NCI-H1930 (cell line): ENCODE measurements at places on chromosomes 5 and 9.

DNA sequence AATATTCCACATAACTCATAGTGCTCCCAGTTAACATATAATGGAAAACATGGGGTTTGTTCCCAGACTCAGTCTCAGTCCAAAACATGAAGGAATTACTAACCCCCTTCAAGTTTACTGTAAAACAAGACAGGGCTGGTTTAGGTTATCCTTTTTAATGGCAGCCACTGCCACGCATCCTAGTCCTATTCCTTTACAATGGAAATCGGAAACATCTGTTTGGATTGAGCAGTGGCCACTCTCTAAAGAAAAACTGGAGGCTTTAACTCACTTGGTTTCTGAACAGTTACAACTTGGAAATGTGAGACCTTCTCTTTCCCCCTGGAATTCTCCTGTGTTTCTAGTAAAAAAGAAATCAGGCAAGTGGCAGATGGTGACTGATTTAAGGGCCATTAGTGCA is 609.9 kb upstream of the ACO1 start:
- no peak for DNase-seq

DNA sequence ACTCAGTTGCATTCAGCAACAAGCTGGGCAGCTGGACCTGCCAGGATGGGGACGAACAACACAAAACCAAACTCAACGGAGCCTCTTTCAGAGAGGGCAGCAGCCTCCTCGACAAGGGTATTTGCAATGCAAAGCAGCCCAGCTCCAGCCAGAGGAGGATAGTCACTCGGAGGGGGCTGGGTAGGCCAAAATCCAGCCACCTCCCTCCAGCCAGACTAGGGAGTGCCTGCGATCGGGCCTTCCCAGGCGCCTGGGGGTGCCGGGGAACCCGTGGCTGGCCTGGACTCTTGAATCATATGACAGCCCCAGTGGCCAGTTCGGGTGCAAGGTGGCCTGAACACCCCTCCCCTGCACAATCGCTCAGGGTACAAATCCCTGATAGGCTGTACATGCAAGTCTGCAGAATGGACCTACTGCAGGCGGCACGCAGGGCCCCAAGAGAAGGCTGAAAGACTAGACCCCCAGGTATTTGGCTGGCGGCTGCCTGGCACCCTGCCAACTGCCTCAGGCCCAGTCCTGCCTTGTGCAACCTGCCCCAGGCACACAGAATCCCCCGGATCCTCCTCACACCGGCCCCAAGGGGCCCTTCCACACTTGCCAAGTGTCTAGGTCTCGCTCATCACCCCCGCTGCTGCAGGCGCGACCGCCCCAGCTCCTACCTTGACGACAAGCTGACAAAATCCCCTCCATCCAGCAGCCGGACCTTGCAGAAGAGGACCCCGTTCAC is 1.3 kb downstream of the EEIG1 start:
- no peak for DNase-seq

- DNase-seq = no peak
Measured at GRCh38 chr5:63055421-63055820, 476.8 kb downstream of the LRRC70 start.

GRCh38 chr5:149837680-149838269 is 106.8 kb downstream of the PDE6A start:
- peak; percentile 1 for DNase-seq

DNA sequence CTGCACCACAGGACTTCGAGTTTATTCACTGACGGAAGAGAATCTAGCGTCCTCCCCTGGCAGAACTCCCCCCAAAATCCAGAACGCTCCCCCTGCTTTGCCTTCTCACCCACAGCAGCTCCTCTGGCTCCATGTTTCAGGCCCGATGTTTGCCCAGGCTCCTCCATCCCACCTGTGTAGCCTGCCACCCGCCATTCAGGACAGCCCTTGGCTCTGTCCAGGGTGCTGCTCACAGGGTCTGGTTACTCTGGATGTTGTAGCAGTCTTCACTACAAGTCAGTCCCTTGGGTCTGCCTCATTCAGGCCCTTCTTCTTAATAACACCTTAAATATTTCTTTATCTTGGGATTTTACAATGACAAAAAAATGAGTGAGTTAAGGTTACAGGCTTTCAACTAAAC is 41.3 kb upstream of the SV2C start:
- no peak for DNase-seq

DNA sequence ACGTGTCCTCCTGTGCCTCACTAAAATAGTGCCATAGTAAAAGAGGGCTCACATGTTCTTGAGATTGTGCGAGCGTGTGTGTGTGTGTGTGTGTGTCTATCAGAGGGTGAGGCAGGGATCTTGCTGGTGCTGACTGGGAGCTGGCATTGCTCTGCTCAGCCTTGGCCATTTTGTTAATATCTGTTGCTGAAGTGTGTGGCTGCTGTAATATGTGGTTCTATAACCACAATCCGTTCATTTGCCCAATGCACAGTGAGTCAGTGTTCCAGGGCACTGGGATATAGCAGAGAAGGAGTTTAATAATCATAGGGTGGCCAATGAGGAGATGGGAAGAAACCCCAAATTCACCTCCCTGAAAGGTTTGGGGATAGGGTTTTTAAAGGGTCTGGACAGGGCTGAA is 61.3 kb downstream of the RASGRF2 start:
- DNase-seq = no peak

- DNase-seq = no peak
Measured at GRCh38 chr5:115330830-115331229, 34.4 kb upstream of the CCDC112 start.

- peak; percentile 65 for DNase-seq
Measured at GRCh38 chr5:32504989-32505596, 60.6 kb upstream of the ZFR start.

- DNase-seq = no peak
Measured at GRCh38 chr5:138661291-138661960, 86.2 kb upstream of the HSPA9 start.

DNA sequence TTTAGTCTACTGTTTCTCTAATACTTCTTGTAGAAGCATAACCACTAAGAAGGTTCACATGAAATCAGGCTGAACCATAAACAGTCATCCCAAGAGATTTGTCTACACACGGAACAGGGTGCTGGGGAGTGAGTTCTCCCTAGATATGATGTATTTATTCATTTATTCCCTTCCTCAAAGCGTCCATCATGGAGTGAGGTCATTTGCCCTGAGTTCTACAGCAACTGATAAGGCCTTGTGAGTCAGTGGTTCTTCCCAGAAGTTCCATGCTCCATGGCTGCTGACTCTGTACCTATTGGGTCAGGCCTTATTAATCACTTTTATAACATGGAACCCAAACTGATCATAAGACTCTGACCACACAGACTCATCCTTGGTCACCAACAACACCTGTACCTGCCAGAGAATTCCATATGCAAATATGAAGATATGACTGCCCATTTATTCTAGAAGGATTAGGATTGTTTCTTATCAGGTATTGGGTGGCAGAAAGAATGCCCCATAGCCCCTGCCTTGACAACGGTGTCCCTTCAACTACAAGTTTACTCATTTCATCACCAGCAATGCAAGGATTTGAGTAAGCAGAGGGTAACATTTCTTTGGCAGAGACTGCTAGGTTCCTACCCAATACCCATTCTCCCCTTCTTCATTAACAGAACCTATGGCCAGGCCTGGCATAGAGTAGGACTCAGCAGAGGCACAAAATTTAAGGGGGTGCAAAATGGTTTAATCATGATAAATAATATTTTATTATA is 118.1 kb downstream of the LHFPL2 start:
- no peak for DNase-seq

- DNase-seq = no peak
Measured at GRCh38 chr5:150119421-150120061, 33.2 kb upstream of the CSF1R start.

- DNase-seq = no peak
Measured at GRCh38 chr5:43021151-43021550, 19.0 kb downstream of the ANXA2R start.

- DNase-seq = no peak
Measured at GRCh38 chr5:131959136-131959535, 13.7 kb upstream of the MEIKIN start.

- DNase-seq = no peak
Measured at GRCh38 chr5:42518595-42519221, 95.5 kb downstream of the GHR start.

- DNase-seq = no peak
Measured at GRCh38 chr5:154583671-154584177, 105.7 kb upstream of the HAND1 start.

DNA sequence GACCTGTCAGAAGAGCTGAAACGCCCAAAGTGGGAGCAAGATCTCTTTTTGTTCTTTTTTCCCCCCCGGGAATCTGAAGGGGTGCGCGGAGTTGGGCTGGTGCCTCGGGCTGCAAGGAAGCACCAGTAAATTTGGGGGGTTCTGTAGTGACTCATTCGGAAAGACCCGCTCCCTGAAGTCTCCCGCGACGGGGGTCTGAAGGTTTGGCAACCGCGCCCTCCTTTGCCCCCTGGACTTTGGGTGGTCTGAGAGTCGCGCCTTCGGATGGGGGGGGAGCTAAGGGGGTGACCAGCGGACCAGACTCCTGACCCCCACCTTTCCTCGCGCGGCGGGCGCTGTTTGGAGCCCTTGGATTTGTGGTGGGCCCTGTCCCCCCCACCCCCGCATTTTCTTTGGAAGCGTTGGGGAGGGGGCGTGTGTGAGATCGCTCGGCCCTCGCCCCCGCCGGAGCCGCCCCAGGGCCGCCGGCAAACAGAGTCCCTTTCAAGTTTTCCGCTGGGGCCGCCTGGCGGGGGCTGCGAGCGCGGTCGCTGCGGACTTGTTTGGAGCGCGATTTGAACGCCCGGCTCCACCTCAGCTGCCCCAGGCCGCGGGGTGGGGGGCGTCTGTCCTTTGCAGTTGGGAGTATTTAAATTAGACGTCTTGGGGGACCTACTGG is 2.0 kb downstream of the CXXC5 start:
- no peak for DNase-seq

DNA sequence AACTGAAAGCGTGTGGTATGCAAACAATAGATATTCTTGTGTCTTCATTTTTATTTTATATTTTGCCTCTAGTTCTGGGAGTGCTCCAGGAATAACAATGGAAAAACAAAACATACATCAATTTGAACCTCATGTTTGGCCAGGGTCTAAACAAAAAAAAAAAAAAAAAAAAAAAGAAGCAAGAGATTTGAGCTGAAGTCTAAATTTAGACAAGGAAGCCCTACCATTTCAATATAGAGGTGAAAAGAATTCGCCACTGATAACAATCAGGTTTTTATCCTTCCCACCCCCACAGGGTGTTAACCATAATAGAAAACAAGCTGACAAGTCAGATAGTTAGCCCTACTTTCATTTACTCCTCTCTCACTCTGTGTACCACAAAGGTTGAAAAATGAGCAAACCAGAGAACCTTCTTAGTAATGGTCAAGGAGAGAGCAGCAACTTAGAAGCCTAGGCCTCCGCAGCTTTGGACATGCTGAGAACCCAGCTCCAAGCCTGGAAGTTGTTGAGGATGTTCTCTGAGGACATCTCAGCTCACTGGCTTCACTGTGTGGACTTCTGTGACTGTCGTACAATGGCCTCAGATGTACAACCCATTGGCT is 118.2 kb upstream of the HMHB1 start:
- no peak for DNase-seq

DNA sequence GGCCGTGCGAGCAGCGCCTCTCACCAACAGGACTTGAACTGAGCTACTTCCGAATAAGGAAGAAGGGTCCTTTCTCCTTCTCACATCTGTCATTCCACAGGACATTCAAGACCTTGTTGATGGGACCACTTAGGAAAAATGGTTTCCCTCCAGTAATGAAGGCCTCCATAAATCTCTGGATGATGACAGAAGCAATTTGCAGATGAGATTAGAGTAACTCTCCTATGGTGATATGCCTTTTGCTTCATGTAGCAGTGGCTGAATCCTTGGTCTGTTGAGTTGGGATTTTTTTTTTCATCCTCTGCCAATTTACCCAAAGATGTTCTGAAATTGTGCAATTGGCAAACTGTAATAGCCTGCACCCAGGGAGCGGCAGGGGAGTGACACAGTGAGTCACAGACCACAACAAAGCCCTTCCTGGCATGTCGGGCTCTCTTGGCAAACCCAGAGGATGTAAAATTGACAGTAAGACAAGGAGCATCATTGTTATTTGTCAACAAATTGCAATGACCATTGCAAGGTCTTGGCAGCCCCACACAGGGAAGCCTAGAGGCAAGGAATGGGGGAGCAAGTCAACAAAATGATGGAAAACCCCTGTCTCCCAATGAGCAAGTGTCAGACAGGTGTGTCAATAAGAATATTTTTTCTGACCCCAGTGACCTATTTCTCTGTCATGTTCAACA is 275.9 kb downstream of the ACTL7B start:
- DNase-seq = no peak

GRCh38 chr9:87613265-87614111 is 112.4 kb upstream of the CTSL start:
- DNase-seq = no peak

DNA sequence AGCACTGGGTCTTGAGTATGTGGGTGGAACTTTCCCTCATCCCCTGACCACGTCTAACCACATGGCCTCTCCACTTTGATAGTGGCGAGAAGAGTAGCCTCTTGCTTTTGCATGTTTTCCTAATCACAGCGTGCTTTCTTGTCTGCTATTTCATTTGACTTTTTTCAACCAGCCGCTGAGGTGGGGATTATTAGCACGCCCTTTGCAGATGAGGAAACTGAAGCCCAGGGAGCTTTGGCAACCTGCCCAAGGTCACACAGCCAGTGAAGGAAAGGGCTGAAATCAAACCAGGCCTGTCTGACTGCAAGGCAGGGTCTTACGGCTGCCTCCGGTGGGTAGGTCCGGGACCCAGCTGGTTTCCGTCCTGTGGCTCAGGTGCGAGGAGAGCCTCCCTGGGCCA is 106.5 kb upstream of the MSX2 start:
- DNase-seq = no peak

DNA sequence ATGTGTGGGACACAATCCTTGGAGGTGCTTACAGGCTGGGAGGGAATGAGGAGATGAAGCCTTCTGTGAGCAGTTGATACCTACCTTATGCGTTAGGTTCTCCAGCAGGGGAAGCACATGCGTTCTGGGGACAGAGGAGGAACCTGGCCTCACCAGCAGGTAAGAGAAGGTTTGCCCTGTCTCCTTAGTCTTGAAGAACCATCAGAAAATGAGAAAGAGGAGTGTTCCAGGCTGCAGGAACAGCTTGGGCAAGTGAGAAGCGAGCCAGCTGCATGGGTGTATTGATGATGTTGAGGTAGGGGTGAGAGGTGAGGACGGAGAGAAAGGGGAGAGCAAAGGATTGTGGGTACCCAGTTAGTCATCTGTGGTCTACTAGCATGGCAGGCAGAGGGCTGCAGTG is 156.9 kb upstream of the MVB12B start:
- no peak for DNase-seq
